ENCODE measurements at places on chromosomes 2 and 18.

GRCh38 chr2:64401529-64401880 lies 52.5 kb upstream of the LGALSL start:
- no peak for DNase-seq

DNA sequence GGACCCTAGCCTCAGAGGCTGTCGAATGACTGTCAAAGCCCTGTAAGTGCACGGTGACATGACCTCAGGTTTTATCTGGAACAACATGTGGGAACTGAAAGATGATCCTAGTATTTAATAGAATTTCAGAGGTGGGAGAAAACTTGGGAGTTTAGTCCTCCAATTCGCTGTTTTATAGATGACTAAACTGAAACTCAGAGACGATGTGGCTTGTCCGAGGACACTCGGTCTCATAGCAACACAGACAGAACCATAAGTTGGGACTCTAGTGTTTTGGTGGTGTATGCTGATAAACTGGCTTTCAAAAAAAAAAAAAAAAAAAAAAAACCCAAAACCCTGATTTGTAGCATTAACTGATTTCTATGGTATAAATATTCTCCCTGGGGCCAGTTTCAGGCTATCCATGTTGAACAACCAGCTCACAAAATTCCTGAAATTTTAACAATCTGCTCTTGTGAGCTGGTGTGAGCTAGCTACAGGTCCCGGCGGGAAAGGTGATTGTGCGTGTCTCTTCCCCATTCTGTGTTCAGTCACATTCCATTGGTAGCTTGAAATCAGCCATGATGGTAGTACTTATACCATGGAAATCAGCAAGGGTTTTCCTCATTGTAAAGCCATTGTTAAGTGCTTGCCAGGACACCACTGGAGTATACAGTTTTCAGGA lies 195.5 kb upstream of the EPAS1 start:
- DNase-seq: no peak

GRCh38 chr2:159615367-159616285 lies 722 bp downstream of the BAZ2B start:
- peak; percentile 94 for DNase-seq

GRCh38 chr2:159076241-159076640 lies 107.8 kb downstream of the TANC1 start:
- no peak for DNase-seq

DNA sequence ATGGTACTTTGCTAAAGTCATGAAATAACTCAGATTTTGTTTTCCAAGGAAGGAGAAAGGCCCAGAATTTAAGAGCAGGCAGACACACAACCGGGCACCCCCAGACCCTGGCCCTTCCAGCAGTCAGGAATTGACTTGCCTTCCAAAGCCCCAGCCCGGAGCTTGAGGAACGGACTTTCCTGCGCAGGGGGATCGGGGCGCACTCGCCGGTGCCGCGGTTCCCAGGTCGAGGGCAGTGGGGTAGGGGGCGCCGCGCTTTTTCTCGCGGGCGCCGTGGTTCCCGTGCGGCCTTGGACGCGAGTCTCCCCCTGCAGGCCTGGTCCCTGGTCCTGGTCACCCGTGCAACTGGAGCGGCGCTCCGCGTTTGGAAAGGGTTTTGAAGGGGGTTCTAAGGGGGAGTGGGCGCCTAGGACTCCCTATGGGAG lies 1.2 kb downstream of the ZNF236 start:
- no peak for DNase-seq

GRCh38 chr2:239278361-239278760 lies 122.5 kb downstream of the HDAC4 start:
- no peak for DNase-seq

GRCh38 chr2:68942827-68943226 lies 9.9 kb downstream of the GKN2 start:
- DNase-seq: no peak

DNA sequence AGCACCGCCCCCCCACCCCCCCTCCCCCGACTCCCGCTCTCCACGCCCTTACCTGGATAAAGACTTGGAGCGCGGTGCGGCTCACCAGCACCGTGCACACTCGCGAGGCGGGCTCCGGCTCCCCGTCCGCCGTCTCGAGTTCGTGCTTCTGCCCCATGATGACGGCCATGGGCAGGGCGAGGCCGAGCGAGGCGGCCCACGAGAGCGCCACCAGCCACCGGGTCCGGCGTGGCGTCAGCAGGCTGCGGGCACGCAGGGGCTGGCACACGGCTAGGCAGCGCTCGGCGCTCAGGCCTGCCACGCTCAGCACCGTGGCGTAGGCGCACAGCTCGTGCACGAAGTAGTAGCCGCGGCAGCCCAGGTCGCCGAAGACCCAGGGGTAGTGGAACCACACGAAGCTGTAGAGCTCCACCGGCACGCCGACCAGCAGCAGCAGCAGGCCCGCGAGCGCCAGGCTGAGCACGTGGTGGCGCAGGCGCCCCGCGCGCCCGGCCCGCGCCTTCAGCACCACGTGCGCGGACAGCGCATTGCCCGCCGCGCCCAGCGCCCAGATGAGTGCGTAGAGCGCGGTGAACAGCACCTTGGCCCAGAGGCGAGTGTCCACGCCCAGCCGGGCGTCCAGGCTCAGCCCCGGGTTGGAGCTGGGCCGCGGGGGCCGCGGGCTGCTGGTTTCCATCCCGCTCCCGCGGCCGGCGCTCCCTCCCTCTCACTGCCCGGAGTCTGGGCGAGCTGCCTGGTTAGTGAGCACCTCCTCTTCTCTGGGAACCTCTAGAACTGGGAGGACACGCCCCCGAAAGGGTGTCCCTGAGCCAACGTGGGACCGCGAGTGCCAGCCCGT lies at the start of gene NTSR2:
Gene NTSR2 (minus strand): TSS at position 742 of the 838 bp plus-strand sequence. CDS start 66 bp downstream, at position 676.
- peak; percentile 68 for DNase-seq

Measured in kidney tubule cell (primary cell).